Panc1 (cell line): ENCODE measurements at places on chromosomes 11 and 22.
A peak's percentile ranks its signal among the peaks of the same experiment; 100 is the strongest.

GRCh38 chr11:113817162-113817561, 37.6 kb downstream of the CLDN25 start:
- no peak for DNase-seq

DNA sequence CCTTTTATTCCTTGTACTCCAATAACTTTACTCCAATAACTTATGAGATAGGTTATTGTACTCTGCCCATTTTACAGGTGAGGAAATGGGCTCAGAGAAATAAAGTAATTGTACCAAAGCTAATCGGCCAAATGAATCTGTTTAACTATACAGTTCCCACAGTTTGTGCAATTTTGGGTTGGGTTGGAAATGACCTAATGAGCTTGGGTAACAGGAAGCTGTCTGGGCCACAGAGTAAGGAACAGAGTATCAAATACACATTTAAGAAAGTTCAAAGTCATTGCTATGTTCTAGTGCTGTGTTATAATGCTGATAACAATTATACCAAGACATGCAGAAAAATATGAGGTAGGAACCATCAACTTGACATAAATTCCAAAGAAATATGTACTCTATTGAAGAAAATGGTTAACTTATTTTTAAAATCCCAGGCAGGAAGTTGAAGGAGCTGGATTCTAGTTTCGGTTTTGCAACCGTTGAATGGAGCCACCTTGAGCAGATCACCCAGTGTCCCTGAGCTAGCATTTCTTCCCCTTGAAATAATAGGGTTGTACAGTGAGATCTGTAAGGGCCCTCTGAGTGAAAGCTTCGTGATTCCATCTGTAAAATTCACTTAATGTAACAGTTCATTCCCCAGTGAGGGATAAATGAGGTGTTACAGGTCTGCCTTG, 360.9 kb upstream of the NARS2 start:
- no peak for DNase-seq

DNA sequence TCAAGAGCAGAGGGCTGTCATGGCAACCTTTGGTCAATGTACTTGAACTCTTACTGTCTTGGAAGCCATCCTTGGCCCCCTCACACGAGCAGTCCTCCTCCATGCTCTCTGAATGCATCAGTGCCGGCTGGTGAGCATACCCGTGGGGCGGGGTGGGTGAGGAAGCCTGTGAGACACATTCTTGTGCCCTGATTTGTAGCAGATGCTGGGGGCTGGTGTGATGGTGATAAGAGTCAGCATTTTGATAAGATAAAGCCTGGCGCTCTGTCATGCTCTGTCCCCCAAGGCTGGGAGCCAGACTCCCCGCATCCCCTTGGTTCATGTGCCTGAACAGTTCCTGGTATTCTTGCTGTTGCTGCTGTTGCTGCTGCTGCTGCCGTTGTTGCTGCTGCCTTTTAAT, 20.5 kb upstream of the APOA1 start:
- no peak for DNase-seq

GRCh38 chr11:61110255-61111049, 8.2 kb downstream of the CD5 start:
- no peak for DNase-seq

DNA sequence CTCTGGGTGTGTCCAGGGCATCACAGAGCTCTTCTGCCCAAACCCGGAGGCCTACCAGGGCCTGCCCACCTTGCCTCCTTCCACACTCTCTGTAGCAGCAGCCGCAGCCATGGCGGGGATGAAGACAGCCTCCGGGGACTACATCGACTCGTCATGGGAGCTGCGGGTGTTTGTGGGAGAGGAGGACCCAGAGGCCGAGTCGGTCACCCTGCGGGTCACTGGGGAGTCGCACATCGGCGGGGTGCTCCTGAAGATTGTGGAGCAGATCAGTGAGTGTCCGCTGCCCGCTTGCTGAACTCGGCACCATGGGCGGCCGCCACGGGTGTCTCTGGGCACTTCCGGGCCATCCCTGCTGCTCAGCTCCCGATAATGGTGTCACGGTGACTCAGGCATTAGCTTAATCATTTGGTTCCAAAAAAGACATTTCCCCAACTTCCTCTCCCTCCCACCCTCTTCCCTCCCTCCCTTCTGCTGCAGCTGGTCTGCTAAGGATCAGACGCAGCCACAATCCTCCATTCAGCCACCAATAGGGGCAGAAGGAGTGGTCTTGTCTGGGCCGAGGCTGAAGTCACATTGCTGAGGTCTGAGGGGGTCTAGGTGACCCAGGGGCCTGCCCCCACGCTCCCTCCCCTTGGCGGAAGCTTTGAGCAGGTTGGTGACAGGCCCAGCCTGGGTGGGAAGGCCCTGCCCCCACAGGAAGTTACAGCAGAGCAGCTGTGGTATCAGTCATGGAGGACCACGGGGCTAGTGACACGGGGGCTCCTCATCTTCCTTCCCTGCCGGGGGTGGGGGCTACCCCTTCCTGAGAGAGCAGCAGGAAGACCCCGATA, 950 bp downstream of the FERMT3 start:
- no peak for DNase-seq

- DNase-seq, result no peak
Observed at GRCh38 chr11:64864135-64864472, 14.3 kb downstream of the EHD1 start.

- DNase-seq, result no peak
Observed at GRCh38 chr11:117559698-117560097, 232.0 kb downstream of the CEP164 start.

GRCh38 chr11:34512840-34513681, 533 bp downstream of the ELF5 start:
- DNase-seq, result peak; percentile 46

DNA sequence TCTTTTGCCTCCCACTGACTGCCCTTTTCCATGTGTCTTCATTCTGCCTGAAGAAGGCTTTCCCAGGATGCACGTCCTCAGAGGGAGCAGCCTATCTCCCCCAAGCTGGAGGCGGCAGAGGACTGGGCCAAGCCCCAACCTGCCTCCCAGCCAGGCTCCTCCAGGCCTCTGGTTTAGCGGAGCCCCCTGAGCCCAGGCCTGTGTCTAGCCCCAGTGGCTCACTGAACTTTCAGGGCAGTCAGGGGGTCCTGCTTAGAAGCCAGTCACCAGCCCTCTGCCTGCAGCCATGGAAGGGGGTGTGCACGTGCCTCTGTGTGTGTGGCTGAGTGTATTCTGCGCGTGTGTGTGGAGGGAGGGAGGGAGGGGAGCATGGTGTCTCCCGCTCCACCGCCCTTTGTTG, 10.4 kb upstream of the GRK2 start:
- DNase-seq, result no peak

DNA sequence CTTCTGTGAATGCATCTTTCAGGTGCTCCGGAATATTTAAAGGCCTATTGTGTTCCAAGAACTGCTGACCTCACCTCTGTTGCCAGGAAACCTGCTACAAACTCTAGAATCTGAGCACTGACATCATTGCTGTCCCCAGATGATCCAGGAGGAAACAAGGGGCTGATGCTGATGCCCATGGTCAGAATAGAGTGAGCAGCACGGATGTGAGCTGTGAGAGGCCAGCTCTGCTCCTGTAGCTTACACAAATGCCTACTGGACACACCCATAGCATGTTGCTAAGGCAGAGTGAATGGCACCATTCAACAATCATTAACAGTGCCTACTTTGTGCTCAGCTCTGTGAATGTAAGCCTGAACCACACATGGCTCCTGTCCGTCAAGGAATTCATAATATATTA, 276.7 kb upstream of the API5 start:
- no peak for DNase-seq

DNA sequence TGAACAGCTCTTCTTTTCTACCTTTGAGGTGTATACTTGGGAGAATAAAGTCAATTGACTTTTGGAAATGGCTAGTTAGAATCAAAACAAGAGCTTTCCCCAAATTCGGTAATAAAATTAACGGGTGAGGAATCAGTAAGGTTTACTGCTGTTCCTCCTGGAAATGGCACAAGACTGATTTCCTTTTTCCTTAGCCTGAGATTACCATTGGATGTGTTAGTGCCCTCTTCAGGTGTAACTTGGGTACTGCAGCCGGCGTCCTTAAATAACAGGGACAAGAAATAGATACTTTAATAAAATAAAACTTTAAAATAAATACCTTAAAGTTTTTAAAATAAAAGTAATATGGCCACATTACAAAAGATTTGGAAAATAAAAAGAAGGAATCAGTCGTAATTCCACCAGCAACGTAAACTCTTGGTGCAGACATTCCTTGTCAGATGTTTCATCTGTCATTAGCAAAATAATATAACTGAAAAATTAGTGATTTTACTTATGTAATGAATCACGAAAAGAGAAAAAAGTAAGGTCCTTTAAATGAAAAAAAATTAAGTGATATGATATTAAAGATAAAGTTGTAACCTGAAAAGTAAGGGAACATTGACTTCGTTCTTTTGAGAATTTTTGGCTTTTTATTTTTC, 29.7 kb downstream of the ZFTA start:
- peak; percentile 60 for DNase-seq

- DNase-seq, result no peak
Observed at GRCh38 chr11:64760759-64761420, 1.1 kb upstream of the PYGM start.

GRCh38 chr11:57072640-57073039, 83.9 kb downstream of the OR5AK2 start:
- peak; percentile 70 for DNase-seq

DNA sequence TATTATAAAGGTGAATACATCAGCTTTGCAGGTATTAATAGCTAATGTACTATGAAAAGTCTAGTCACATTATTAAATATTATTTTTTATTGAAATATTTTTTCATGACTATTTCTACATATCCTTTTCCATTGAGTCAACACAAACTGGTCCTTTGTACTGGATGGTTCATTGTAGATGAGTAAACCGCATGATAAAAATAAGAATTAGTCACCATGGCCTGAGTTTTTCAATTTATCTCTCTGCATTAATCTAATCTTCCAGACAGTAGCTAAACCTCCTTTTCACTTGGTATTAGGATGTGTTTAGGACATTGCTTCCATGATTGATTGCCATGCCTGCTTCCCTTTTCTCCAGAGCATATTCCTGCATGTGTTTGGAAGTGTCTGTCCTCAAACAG, 439.4 kb upstream of the ARHGAP42 start:
- DNase-seq, result no peak

GRCh38 chr11:111663820-111664219, 61.6 kb downstream of the SIK2 start:
- no peak for DNase-seq

DNA sequence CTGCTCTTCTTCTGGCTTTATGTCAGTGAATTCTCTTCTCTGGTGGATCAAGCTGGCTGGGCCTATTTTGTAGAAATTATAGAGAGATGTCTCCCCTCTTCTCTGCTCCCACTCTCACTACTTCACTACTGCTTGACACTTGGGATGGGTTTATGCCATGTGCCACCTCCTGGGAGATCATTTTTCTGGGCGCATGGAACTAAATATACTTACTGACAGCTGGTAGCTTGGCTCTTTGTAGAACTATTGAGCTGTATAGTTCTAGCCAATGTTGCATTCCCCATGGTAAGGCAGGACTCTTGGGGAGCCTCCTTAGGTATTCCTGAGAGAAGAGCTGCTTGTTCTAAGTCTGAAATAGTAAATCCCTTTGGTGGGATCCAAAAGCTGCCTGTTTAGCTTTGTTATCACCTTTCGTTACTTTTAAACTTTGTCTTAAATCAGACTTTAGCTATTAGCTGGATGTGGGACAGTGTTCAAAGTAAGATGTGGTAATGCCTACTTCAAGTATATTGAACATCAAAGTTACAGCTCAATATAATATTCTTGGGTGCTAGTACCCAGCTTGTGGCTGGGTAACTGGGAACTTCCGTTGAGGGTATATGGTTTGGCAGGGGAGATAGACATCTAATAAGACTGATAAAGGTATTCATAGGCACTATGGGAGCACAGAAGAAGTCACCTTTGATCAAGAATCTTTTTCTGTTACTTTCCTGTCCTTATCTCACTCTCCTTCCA, 87.5 kb upstream of the RRM1 start:
- no peak for DNase-seq

GRCh38 chr11:12680246-12680939, 6.2 kb downstream of the TEAD1 start:
- DNase-seq, result no peak

DNA sequence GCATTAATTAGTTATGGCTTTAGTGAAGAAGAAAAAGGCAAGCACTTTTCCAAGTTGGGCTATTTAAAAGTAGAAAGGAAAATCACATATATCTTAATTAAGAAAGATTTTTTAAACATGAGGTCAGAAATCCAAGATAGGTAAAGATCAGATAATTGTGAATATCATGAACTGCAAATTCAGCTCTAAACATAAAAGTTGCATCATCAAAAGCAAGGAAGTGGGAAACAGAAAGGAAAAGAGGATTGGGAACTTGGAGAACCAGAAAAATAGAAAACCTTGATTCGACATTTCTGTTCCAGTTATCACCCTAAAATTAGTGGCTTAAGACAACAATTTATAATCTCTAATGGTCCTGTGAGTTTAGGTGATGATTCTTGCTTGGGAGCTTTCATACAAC, 17.5 kb downstream of the KBTBD3 start:
- no peak for DNase-seq

- peak; percentile 96 for DNase-seq
Observed at GRCh38 chr11:74138572-74138971, 32.2 kb downstream of the C2CD3 start.

DNA sequence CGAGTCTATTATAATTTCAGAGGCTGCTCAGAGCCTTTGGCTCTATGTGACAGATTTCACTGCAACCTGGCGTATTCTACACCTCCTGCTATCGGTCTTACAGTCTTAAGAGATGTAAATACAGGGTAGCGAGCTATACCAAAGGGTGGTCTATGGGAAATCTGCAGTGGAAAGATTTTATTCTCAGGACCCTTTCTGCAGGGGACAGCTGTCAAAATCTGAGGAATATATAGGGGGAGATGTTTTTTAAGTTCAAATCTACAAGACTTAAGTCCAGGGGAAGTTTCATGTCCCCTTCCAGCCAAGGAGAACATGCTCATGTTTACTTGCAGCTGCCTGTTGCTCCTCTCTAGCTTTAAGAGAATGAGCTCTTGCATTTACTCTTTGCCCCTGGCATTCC, 62.7 kb downstream of the MICAL2 start:
- no peak for DNase-seq

DNA sequence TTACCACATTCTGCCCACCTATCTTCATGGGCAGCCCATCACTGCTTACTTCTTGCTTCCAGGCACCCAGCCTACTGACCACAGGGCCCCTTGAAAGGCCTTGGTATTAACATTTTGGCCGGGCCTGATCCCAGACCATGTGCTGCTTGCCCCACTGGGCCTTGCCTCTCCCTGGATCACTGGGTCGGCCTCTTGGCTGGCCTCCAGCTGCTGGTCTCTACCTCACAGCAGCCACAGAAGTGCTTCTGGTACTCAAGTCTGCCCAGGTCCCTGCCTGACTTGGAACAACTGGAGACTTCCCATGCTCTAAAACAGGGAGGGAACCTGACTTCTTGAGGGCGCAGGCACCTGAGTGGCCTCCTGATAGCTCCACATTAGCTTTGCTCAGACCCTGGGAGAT, 63.6 kb downstream of the THAP12 start:
- no peak for DNase-seq

- DNase-seq, result no peak
Observed at GRCh38 chr11:72842126-72842525, 27.9 kb downstream of the ATG16L2 start.
